ENCODE measurements at places on chromosomes 6 and 20.

DNA sequence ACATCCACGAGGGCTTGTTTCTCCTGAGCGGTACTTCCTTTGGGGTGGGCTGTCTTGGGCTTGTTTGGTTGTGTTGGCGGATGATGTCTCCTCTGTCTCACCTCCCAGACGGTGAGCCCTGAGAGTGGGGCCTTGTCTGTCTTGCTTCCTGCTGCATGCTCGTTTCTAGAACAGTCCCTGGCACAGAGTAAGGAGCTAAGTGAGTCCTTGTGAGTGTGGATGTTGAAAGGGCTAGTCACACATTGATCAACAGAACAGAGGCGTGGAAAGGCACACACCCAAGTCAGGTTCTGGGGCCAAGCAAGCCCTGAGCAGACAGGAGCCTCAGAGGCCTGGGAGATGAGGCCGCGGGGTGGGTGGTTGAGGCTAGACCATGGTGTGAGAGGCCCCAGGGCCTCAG, 111.0 kb downstream of the BMP7 start:
- no peak for DNase-seq

- DNase-seq = peak; percentile 58
Observed at GRCh38 chr20:1171461-1172093, 13.2 kb downstream of the TMEM74B start.

DNA sequence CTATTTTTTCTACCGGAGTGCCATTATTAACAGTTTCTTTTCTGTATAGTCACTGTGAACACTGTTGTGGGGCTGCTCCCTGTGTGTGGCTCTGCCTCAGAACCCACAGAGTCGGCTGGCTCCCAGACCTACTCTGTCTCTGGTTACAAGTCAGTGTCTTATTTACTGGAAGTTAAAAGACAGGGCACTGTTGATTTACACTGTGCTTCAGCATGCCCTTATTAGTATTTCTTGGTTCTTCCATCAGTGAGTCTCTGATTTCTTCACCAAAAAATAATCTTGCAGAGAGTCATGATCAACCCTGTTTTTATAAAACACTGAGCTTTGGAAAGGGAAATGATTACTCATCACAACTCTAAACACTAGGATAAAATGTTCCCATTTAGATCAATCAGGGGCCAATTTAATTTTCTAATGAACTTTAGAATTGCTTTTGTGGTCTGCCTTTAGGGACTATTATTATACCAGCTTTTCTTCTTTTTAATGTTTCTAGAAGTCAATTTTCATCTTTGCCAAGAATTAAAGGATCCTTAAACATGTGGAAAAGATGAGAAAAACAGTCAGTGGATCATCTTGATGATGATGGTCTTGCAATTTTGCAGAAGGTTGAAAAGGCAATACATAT, 92.6 kb downstream of the UTRN start:
- DNase-seq = no peak

DNA sequence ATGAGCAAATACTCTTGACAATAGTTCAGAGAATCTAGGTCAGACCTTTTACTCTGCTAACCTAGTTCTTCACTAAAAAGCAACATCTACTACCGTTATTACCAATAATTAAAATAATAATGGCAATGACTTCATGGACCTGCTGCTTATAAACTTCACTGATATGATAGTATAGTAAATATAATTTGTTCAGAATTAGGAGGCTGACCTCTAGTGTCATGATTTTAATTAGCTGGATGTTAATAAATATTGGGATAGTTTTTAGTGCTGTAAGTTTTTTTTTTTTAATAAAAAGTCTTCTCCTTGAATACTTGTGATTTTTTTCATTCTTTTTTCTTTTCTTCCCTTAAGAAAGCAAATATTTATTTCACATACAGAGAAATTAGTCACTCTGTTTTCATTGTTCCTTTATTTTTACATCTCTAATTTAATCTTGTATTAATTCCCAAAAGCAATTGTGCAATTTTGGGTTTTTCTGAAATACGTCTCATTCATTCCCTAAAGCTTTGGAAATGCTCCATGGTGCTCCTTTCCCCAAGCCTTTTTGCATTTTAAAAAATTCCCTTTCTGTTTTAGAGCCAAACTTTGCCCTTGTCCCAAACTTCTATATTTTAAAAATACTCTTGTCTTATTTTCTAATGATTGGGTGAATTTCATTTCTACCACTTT, 46.6 kb upstream of the UST start:
- no peak for DNase-seq
